ENCODE measurements at places on chromosomes 2 and 18.

DNA sequence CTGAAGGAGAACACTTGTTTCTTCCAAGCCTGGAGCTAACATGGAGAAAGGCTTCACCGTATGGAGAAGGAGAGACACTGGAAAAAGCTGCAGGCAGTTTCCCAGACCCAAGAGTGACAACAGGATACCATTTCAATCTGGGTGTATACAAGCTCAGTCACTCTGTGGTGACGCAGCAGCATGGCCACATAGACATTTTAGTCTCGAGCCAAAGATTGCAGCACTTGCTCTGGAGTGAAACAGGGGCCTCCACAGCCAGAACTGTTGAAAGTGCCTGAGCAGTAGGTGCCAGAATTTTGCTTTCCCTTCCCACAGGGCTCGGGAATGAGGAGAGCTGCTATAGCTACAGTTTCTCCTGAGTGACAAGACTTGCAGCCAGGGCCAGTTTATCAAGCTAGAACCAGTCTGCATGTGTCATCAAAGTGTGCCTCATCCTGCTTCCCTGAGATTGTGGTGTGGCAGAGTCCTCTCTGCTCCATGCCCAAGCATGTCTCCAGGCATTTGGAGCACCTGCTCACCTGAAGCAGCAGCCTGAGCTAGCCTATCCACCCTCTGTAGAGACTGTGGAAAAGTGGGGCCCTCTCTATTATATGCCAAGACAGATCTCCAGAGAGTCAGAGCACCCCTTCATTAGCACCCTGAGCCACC lies 234.6 kb upstream of the CDH19 start:
- no peak for DNase-seq

DNA sequence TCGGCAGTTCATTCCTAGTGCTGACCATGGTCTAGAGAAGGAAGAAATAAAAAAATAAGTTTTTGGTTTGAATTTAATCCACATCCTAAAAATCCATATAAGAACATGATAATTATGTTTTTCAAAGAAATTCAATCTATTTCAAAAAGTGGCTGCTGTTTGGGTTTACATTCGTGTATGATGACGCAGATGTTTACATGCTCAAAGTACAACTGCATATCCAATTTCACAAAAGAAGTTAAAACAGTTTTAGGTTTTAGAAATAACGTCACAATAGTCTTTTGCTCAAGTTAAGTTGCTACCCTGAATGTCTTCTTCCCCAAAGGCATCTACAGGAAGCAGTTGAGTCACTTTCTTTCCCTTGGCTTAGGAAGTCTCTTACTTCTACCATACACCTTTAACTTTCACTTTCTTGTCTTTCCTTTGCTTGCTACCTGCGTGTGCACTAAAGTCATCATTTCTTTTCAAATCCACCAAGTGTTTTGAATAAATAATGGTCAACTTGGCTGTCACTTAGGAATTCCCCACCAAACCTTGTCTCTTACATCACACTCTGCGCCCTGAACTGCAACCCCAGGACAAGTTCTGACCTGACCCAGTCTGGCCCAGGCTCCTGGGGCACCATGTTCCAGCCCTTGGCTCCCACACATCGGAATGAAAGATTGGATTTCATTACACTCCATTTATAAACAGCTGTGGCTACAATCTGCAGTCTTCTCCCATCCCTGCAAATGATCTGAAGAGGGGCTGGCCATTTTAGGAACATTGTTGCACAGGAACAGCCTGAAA lies 28.4 kb downstream of the FAM237A start:
- no peak for DNase-seq

- no peak for DNase-seq
Observed at GRCh38 chr2:238308177-238308576, 12.1 kb upstream of the TRAF3IP1 start.

GRCh38 chr2:134260713-134261112 lies 6.8 kb downstream of the MGAT5 start:
- DNase-seq: no peak

DNA sequence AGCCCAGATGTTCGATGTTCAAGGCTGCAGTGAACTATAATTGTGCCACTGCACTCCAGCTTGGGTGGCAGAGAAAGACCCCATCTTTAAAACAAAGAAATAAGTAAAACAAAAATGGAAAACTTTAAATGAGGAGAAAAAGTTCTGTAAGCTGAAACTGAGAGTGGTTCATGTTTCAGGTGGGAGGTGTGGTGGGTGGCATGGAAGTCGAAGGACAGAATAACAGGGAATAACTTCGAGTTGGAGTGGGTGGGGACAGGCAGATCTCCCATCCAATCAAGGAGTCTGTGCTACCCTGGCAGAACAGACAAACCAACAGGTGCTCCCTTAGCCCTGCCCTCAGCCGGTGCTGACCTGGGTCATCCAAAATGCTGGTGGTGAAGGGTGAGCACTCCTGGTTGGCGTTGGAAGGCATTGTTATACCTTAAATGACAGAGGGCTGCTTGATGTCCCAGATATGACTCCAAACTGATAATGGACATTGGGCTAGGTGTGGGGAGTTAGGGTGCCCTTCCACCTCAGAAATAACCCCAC lies 328.4 kb downstream of the DYSF start:
- DNase-seq: no peak

- no peak for DNase-seq
Observed at GRCh38 chr2:186348200-186348599, 137.9 kb upstream of the ZC3H15 start.
